ENCODE measurements at places on chromosomes 5 and 9.

- no peak for DNase-seq
Measured at GRCh38 chr9:69719983-69720382, 39.8 kb downstream of the PTAR1 start.

- no peak for DNase-seq
Measured at GRCh38 chr5:173718469-173718868, 102.0 kb upstream of the BOD1 start.

DNA sequence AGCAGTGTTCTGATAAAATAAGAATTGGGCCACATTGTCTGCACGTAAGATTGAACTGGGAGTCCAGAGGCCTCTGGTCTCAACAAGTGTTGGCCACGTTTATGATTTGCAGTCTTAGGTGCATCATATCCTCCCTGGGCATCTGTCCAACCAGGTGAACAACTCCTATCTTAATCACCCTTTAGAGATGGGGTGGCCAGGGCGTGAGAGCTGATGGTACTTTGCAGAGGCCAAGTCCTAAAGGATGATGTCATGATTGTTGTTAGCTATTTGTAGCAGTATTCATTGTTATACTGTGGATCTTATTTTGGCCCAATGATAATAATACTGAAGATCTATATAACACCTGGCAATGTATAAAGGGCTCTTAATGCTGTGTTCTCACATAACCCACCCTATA lies 73.2 kb upstream of the RARS1 start:
- DNase-seq = no peak

- no peak for DNase-seq
Measured at GRCh38 chr9:106059886-106060285, 365.5 kb downstream of the TMEM38B start.

GRCh38 chr5:156641686-156642085 lies 208.4 kb upstream of the PPP1R2B start:
- no peak for DNase-seq

DNA sequence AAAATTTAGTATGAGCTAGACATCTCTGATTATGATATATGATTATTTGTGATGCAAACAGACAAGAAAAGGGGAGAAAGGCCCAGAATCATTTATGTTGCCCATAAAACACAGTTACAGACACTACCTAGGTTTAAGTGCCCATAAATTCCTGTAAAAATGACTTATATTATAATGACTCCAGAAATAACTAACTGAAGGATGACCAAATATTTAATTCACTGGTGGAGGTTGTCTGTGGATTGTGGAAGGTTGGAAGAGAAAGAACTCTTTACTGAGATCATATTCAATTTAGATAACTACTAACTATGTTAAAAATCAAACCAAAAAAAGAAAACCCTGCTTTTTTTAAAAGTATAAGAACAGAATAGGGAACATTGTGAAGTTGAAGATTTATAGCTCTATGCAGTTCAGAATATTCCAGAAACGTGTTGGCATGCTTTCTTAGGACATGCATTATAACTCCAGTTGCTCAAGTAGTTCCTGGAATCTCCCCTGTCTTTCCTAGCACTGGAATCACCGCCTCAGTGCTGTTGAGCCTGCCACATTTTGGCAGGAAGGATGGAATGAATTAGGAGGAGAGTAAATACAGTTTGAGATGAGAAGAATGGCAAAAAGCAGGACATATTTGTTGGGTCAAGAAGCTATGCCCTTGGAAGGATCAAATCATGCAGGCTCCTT lies 72.0 kb upstream of the PAPPA start:
- DNase-seq = no peak

GRCh38 chr9:125325826-125326225 lies 64.2 kb downstream of the GAPVD1 start:
- peak; percentile 47 for DNase-seq

DNA sequence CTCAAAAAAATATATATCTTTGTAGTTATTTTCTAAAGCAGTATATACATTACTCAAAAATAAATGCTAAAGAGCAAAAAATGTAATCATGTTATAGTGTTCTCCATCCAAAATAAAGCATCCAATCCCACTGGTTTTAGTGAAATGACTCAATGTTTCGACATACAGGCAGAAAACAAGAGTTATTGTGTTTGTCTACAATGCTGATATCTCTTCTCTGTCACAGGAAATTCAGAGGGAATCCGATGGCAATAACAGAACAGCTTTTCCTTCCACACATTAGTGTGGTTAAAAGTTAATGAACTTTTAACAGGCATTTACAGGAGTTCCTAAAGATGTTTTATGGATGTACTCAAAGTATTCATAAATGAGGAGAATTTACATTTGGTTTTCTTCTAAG lies 12.0 kb downstream of the TTC33 start:
- no peak for DNase-seq

DNA sequence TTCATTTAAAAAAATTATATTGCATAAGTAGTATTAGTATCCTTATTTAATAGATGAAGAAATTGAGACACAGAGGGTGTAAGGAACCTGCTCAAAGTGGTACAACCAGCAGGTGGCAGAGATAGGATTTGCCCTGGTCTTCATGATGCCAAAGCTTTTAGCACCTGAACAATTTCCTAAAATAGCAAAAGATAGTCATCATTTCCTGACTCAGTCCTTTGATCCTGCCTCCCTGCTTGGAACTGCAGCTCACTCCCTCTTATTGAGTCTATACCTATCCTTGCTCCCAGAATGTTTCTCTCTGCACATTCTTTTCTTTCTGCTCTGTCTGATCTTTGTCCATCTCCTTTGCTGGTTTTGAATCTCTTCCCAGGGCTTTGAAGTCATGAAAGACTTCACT lies 155.8 kb downstream of the FRMD3 start:
- no peak for DNase-seq

DNA sequence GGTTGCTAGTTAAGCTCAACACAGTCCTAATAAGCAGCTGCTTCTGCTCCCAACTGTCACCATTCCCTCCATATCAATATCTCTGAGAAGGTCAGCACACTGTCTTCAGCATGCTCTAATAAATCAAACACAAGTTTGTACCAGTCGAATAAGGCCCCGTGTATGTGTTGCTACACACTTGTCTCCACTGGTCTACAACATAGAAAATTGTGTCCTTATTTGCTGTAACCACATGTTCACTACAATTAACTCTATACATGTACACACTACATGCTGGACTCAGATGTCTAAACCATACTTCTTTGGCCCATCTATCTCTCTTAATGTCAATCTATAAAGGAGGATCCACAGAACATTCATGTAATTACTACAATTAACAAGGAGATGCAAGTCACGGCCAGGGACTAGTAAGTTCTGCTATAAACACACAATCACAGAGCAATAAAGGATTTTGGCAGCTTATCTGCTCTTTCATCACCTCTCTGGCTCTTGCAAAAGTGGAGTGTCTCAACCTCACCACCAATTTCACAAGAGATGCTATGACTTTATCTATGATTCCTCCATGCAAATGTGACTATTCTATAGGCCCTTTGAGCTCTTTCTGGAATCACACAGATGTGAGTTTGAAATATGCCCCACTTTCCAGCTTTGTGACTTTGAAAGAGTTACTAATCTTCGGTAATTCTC lies 143.9 kb downstream of the SEMA5A start:
- DNase-seq = peak; percentile 80
